ENCODE measurements at places on chromosomes 2 and 18.

DNA sequence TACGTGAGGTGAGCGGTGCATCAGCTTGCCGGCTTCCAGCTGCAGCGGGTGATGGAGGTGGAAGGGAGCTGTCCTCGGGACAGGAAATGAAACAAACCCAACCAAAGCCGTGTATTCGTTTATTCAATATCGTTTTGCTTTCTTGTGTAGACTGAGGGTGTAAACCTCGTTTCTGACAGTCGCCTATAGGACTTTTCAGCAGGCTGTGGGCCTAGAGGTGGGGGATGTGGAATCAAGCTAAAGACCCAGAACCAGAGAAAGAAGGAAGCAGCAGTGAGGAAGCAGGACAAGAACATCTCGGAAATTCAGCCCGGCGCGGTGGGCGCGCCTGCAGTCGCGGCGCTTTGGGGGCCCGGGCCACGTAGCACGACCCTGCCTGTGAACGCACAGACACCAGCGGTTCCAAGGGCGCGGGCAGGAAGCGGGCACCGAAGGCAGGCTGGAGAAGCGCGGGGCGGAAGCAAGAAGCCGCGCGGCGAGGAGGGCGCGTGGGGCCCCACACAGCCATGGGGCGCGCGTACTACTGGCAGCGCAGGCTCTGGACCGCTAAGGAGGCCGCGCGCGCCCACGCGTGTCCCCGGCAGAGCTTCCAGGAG lies 755 bp upstream of the ATP9B start:
- DNase-seq: peak; percentile 11

- peak; percentile 62 for DNase-seq
Measured at GRCh38 chr2:9191041-9191481, 15.6 kb upstream of the ASAP2 start.

GRCh38 chr2:20543469-20544152 lies 96.7 kb downstream of the RHOB start:
- DNase-seq: no peak

- no peak for DNase-seq
Measured at GRCh38 chr2:5990086-5990485, 297.9 kb downstream of the SOX11 start.

- peak; percentile 21 for DNase-seq
Measured at GRCh38 chr2:127107622-127107999, 657 bp upstream of the BIN1 start.

GRCh38 chr2:47422560-47422959 lies 19.6 kb downstream of the MSH2 start:
- DNase-seq: no peak

GRCh38 chr2:99700482-99701398 lies 210.9 kb upstream of the REV1 start:
- no peak for DNase-seq

DNA sequence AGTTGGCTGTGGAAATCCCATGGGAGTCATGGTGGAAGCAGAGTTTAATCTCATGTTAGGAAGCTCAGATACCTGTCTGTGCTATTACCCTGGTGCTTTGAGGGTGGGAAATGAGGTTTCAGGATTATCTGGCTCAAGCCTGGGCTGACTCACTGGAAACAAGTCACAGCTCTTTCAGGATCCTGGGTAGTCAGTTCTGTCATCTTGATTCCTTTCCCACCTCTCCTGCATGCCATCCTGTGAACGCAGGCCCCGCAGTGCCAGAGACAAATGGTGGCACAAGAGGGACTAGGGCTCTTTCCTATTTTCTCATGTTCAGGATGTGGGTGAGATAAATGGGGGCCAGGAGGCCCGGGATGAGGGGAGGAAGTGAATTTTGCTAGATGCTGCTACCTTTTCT lies 3.7 kb upstream of the FAM136A start:
- DNase-seq: no peak

- no peak for DNase-seq
Measured at GRCh38 chr2:40367652-40368051, 84.2 kb downstream of the SLC8A1 start.

DNA sequence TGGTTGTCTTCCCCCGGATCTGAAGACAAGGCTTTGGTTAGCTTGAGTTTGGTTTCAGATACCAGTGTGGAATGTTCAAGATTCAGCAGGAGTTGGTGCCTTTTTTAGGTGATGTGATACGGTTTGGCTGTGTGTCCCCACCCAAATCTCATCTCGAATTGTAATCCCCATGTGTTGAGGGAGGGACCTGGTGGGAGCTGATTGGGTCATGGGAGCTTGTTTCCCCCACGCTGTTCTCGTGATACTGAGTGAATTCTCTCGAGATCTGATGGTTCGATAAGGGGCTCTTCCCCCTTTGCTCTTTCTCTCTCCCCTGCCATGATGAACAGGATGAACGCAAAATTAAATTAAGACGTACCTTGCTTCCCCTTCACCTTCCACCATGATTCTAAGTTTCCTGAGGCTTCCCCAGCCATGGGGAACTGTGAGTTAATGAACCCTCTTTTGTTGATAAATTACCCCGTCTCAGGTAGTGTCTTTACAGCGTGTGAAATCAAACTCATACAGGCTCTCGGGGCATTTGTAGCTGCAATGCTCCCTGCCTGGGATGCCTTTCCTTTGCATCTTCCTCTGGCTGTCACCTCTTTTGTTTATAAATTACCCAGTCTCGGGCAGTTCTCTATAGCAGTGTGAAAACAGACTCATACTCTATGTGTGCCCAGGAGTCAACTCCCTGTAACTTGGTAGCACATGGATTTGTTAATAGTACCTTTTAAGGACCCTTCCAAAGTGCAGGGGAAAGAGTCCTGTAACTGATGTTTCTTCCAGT lies 21.3 kb downstream of the PDCD1 start:
- no peak for DNase-seq

DNA sequence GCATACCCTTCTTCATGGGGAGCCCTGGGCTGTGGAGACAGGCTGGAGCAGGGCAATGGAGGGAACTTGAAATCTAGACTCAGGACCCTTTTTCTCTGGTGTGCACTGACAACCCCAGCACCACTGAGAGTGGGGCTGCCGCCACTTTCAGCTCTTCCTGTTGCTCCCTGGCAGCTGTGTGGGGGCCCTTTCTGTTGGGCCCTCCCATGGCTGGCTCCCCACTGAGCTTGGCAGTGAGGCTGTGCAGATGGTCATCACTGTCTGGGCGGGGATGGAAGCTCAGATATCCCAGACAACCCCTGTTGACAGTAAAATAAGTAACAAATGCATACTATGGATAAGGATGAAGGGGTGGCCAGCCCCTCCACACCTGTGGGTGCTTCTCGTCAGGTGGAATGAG lies 6.7 kb downstream of the MYO7B start:
- DNase-seq: no peak

DNA sequence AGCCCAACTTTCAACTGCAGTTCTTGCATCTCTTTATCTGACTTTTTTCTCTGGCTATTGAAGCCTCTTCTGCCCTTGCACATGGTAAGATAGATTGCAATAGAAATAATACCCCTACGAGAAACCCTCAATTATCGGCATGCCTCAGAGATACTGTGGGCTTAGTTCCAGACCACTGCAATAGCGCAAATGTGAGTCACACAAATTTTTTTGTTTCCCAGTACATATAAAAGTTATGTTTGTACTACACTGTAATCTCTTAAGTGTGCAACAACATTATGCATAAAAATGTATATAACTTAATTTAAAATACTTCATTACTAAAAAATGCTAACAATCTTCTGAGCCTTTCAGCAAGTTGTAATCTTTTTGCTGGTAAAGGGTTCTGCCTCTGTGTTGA lies 124.7 kb downstream of the PDE1A start:
- DNase-seq: no peak

GRCh38 chr2:48541666-48542389 lies 11.9 kb downstream of the STON1 start:
- DNase-seq: no peak

- no peak for DNase-seq
Measured at GRCh38 chr2:112691881-112692281, 28.9 kb upstream of the NT5DC4 start.

- DNase-seq: no peak
Measured at GRCh38 chr2:112962308-112963175, 15.3 kb upstream of the IL36G start.

DNA sequence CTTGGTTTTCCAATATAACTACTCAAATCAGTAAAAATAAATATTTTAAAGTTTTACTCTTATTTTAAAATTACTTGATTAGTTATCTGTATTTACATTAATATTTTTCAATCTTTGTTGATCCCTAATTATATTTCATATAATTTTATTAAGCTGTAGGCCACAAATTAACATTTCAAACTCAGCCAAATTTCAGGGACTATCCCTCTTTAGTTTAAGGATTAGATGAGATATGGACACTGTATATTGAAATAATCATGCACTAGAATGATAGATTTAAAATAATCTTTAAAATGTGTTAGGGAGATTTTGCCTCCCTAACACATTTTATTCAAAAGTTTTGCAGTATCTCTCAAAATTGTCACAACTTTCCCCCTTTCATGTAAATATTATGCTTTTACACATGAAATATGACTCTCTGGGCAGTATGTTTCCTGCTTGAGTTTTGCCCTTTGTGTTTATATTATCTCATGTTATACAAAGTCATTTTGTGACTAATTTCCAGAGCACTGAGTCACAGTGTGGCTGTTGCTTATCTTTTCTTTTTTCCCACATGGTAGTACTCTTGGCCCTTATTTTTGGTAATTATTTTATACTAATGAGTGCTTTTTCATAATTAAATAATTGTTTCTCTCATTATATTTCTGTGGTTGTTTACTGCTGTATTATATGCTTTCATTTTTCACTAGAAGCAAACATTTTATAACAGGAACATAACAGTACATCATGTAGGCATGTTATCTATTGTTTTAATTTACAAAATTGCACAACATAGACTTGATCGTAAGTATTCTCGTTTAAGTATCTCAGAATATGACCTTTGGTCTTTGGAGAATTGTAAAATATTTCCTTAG lies 1.2 kb downstream of the TFPI start:
- DNase-seq: peak; percentile 89

DNA sequence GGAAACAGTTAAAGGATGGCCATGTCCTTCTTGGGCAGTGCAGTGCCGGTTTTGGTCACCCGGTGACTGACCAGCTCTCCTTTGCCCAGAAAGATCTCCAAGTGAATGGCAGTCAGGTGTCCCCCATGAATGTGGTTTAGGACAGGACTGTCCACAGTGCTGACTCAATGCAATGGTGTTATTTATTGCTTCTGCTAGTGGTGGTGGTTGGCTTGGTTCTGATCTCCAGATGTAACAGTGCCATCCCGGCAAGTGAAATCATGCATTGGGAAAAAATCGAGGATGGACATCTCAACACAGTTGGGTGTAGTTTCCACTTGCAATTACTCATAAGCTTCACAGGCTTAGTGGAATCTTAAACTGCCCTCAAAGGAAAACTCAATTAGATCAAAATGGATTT lies 81.9 kb downstream of the TGOLN2 start:
- DNase-seq: no peak

DNA sequence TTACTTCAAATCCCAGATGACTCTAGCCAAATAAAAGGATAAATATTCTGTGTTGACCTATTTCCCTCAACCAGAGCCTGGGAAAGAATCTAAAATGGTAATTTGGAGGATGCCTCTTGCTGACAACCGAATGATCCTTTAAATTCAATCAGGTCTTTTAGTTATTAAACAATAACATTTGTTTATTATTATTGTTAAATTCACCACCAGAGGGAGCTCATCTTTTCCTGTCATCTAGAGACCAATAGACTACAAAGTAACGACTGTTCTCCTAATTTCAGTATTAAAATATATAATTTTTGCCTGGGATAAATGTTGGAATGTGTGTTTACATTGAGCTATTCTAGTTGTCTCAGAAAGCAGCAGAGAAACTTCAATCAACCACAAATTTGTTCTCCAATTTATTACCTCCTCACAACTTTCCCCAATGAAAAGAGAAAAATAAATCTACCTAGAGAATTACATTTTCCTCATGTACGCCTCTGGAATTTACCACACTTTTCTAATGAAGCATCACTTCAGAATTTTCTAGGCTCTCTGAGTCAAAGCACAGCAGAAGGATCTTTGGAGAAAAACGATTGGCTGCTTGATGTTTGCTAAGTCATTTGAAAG lies 142.7 kb downstream of the SCG2 start:
- DNase-seq: peak; percentile 60

GRCh38 chr2:69715964-69716363 lies 26.0 kb upstream of the ANXA4 start:
- DNase-seq: no peak

GRCh38 chr2:68475110-68475509 lies 7.7 kb downstream of the APLF start:
- DNase-seq: no peak

DNA sequence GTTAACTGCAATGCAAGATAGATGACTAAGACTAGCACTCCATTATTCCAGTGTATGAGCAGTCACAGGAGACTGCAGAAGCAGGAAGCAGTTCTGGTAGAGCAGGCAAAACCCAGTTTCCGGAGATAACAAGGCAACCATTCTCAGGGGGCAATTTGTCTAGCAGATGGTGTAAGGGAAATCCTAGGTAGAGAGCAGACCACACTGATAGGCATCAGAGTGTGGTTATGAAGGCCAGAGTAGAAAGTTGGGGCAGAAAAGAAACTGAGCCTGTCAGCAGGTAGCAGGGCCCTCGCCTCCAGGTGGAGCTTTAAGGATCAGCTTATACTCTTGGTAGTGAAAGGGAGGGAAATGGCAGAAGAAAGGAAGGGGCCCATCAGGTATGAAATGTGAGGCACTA lies 164.4 kb downstream of the PDE11A start:
- DNase-seq: no peak

DNA sequence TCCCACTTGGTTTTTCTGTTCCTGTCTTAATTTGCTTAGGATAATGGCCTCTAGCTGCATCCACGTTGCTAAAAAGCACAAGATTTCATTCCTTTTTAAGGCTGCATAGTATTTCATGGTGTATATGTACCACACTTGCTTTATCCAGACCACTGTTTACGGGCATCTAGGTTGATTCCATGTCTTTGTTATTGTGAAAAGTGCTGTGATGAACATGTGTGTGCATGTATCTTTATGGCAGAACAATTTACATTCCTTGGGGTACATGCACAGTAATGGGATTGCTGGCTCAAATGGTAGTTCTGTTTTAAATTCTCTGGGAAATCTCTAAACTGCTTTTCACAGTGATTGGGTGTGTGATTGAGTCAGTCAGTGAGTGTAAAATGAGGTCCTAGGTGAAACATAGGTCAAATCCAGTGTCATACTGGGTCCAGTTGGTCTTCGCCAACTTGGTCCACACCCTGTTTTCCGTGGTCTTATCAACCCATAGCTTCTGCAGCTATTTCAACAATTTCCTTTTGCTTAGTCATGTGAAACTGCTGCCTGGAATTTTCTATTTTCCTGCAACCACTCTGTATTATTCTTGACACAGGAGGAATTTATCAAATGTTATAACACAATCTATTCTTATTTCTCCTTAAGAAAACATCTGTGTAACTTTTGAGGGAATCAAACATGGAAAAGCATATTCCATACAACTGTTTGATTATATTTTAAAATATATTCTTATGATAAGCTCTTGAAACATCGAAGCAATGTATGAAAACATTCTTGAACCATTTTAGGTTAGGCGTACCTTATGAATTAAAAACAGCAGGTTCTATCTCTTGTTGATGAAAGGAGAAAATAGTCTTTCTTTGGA lies 82.9 kb downstream of the ADCYAP1 start:
- DNase-seq: no peak

DNA sequence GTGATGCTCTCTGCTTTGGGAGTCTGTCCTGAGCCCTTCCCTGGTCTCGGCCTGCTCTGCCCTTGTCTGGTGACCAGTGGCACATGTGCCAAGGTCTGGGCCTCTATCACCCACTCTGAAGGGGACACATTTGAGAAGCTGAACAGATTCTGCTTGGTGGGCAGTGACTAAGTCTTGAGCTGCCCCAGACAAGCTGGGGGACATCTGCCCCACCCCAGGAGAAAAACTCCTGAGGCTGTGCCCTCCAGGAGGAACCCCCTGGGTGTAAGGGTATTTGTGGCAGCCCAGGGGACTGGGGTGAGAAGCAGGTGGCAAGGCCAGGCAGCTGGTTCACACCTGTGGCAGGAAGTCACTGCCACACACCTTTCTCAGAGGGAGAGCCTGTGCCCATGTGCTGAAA lies 342.1 kb downstream of the DYSF start:
- DNase-seq: no peak

All from suppressor macrophage treated with lipopolysaccharide for 1 hour (primary cell).